ENCODE measurements at places on chromosomes 16 and 17.

GRCh38 chr17:33021731-33022408, 30.2 kb downstream of the SPACA3 start:
- DNase-seq, result no peak

GRCh38 chr16:1155353-1156054, 2.6 kb downstream of the CACNA1H start:
- DNase-seq, result no peak

DNA sequence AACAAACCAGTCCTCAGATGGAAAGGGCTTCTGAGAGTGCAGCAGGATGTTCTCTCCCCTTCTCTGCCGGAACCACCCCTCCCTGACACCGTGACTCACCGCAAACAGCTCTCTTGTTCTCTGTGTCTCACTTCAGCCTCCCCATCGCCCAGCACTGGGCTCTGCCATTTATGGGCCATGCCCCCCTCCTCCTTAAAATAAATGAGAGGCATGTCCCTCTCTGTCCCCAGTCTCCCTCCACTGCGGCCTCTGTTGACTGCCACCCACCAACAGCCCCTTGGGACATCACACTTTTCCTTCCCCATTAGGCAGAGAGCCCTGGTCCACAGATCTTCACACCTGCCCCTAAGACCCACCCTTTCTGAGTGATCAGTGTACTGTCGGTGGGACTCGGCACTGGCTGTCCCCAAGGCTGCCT, 6.3 kb downstream of the CCDC102A start:
- DNase-seq, result no peak

- DNase-seq, result no peak
Measured at GRCh38 chr17:17900615-17901520, 64.1 kb upstream of the SREBF1 start.

DNA sequence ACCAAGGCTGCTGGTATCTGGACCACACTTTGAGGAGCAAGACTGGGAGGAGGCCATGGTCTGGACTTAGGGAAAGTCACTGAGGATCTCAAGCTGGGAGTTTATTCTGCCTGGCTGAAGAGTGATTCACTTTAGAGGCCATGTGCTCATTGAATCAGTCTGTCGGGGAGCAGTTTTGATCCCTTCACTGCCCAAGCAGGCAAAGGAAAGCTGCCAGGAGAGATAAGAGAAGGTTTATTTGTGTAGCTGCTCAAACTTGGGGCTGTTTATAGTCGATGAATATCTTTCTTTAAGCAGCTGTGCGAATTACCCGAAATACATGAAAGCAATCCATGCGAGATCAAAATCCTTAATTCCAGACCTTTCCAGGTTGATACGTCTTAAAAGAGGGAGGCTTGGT, 544.4 kb upstream of the EEF2KMT start:
- DNase-seq, result no peak

GRCh38 chr17:32558997-32559650, 72.3 kb downstream of the CDK5R1 start:
- peak; percentile 93 for DNase-seq

DNA sequence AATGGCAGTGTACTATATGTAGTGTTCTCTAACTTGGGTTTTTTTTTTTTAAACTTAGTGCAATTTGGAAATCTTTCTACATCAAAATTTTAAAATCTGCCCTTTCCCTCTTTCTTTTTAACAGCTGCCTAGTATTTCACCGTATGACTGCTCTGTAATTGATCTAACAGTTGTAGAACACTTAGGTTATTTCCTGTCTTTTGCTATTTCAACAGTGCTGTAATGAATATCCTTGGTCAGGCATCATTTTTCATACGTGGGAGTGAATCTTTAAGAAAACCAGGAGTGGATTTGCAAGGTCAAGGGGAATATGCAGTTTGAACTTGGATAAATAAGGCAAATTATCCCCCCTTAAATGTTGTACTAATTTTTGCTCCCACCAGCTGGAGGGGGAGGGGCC, 3.8 kb downstream of the NLRC5 start:
- no peak for DNase-seq

GRCh38 chr17:50640686-50641351, 6.1 kb downstream of the ABCC3 start:
- DNase-seq, result no peak

Measured in GM12864 (cell line).